ENCODE measurements at places on chromosomes 11 and 22. TPM values are rescaled to one million over a fixed set of nuclear protein-coding genes. Genes with fewer than 3 reads are reported as not detected.

DNA sequence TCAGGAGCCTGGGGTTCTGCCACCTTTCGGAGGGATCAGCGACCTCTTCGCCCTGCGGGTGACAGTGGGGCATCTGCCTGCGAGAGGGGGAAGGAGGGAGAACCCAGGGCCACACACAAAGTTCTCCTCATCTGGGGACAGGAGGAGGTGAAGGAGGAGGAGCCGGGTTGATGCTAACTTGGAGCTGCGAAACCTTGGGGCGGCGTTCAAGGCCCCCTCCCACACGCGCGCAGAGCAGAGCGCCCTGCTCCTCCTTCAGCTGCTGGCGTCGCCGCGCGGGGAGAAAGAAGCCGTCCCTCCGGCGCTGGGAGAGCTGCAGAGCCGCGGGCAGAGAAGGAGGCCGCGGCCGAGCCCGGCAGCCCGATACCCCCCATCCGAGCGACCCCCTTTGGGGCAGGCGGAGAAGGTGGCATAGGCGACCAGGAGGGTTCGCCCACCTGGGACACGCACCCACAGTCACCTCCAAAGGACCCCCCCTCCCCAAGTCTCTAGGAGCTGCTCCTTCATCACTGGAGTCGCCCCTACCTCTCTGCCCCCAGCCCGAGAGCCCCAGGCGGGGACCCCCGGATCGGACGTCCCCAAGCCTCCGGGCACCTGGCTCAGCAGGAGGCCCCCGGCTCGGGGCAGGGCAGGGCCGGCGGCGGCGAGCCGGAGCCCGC lies at the start of gene RASD2:
RASD2 (plus strand) TSS at position 237 of the 659 bp plus-strand sequence. CDS start 5,979 bp downstream, outside the sequence.
- DNase-seq, result no peak

- peak; percentile 62 for DNase-seq
Measured at GRCh38 chr22:28855355-28856094, 27.8 kb upstream of the ZNRF3 start.

DNA sequence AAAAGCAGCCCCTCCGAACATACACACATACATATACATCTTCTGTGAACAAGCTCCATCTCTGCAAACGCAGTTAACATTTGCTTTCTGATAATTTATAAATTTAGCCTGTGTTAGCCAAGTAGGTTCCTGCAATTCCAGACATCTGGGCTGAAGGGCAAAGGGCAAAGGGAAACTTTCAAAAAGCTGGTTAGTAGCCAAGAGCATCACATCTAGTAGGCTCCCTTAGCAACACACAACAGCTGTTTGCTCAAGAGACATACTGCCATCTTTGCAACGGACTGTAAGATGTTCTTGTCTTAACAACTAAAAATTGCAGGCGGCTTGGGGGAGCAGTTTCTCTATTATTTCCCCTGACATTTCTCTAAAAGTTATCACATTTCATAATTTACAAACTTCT lies 134.9 kb downstream of the RBFOX2 start:
- no peak for DNase-seq

DNA sequence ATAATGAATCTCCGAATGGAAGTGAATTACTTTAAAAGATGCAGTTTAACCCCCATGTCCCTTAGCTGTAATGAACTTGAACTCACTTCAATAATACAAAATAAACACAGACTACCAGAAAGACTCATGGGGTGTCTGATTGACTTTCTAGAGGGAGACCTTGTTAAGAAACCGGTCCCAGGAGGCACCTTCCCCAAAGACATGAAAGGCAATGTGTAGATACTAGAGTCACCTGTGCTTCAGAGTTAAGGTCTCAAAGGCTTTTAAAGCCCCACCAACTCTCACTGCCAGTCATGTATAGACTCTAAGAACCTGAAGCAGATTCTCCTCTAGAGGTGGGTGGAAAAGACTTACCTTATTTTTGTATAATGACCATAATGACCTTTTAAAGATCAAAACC lies at the start of gene OR8J1:
OR8J1 (plus strand) TSS at position 301 of the 400 bp plus-strand sequence. CDS start 5,956 bp downstream, outside the sequence.
- DNase-seq, result no peak

DNA sequence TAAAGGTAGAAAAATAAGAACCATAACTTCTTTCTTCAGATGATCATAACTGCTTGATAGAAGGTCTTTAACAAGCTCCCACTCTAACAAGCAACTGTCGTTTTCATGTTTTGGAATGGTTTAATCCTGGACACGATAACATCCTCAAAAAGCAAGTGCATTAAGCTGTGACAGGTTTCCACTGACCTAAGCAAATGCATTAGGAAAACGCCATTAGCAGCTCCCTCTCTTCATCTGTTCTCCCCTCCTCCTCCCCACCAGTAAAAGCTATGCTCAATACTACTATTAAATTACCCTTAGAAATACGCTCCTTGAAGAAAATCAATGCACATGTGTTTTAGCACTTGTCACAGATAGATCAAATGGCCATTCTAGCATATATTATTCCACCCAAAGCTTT lies 729.4 kb downstream of the OPCML start:
- DNase-seq, result no peak

DNA sequence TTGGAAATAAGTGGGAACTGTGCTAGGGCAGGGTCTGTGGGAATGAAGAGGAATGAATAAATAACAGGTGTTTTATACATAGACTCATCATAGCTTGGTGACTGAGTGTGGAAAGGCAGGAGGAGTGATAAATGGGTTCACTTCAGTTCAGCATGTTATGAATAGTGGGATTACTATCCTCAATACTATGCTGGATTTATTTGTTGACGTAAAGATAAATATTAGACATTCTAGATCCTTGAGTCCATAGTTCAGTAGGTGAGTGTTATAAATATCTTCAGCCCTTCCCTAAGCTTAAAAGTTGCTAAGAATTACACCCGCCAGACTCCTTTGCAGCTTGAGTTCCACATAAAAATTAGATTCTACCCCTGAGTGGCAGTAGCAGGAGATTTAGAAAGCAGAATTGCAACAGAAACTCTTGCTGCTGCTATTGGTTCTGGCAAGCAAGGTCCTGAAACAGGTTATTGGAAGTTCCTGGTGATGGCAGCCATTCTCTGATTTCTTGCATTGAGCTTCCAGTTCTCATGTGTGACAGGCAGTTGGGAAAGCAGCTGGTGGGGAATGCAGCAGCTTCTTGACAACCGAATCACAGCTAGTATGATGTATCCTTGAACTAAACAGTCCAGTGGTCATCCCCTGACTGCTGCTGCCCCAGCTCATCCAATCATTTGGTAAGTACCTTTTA lies 1558.9 kb downstream of the FAM181B start:
- DNase-seq, result no peak

- no peak for DNase-seq
Measured at GRCh38 chr11:115709297-115709696, 205.1 kb upstream of the CADM1 start.

DNA sequence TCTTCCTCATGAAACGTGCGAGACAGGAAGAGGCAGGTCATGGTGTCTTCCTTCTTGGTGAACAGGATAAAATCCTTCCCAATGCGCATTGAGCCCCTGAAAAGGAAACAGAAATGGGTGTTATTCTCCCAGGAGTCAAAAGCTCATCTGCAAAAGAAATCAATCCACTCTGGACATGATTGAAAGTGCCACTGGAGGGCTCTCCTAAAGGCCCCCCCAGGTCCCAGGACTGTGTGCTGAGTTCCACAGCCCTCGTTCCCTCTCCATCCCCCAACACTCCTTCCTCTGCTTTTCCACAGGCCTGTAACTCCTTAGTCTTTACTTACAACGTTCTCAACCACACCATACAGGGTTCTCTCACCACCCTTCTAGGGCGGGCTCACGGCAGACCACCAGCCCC lies 22.2 kb downstream of the MORC2 start:
- DNase-seq, result no peak

GRCh38 chr11:124499711-124500110 lies 43.7 kb downstream of the OR8B12 start:
- DNase-seq, result no peak

DNA sequence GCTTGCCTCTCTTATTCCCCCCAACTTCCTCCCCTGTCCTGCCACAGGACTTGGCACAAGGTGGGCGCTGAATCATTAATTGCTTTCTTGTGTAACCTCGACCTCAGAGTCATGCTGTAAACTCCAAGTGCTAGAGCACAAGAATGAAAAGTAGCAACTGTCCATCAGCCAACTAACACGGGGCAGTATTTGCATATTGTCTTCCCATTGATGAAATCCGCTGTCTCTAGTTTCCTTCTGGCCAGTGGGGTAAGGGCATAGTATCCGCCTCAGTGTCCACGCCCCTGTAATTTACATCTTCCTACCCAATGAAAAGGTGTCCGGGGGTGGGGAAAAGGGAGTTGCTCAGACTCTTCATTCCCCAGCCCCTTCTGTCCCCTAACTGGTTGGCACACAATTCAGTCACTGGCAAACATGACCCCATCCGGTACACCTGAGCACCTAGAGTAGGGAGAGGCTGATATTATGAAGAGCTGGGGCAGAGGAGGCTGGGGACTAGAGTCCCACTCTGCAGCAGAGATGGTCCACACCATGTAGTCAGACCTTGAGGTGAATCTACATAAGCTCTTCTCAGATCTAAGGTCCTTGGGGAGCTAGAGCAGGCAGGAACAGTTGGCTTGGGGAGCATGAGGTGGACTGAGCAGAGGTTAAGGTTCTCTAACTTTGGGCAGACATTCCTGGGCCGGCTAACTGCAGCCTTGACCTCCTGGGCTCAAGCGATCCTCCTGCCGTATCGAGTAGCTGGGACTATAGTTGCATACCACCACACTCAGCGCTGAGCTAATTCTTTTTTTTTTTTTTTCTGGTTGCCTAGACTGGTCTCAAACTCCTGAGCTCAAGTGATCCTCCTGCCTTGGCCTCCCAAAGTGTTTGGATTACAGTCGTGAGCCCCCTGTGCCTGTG lies 6.8 kb upstream of the GGA1 start:
- peak; percentile 64 for DNase-seq

- DNase-seq, result no peak
Measured at GRCh38 chr22:28410050-28410816, 269.4 kb downstream of the TTC28 start.

- no peak for DNase-seq
Measured at GRCh38 chr11:28887681-28888080, 779.5 kb downstream of the METTL15 start.

DNA sequence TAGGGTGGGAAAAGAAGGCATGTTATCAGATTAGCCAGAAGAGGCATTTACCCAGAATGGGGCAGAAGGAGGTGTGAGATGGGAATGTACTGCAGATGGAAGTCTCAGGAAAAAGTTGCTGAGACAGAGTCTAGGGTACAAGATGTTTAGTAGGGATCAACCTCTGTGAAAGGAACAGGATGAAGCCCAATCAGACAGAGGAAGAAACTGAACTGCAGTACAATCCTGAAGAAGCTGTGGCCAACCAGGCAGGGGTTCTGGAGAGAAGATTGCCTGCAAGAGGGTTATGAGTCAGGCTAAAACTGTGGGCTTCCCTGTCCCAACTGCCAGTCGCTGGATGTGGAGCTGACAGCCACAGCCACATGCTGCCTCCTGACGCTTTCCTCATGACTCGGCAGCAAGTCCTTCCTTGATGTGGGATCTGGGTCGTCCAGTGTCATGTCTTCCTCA lies 64.0 kb downstream of the CWC15 start:
- DNase-seq, result no peak

- DNase-seq, result no peak
Measured at GRCh38 chr22:19775496-19776325, 15.1 kb downstream of the TBX1 start.

DNA sequence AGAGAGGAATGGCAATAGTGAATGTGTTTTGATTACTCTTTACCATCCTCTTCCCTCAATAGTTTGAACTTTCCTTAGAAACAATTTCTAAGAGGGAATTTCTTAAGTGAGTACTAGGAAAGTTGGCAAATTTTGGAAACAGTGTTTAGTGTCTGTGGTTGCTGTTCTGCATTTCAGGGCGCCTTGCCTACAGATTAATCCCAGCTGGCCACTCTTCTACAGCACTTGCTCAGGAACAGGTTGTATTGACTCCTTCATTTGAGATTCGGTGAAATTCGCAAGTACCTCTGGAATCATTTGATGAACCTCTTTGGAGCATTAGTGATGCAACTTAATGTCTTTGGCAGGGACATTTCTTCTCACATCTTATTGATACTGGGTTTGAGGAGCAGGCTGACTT lies 28.3 kb downstream of the JAM3 start:
- no peak for DNase-seq

DNA sequence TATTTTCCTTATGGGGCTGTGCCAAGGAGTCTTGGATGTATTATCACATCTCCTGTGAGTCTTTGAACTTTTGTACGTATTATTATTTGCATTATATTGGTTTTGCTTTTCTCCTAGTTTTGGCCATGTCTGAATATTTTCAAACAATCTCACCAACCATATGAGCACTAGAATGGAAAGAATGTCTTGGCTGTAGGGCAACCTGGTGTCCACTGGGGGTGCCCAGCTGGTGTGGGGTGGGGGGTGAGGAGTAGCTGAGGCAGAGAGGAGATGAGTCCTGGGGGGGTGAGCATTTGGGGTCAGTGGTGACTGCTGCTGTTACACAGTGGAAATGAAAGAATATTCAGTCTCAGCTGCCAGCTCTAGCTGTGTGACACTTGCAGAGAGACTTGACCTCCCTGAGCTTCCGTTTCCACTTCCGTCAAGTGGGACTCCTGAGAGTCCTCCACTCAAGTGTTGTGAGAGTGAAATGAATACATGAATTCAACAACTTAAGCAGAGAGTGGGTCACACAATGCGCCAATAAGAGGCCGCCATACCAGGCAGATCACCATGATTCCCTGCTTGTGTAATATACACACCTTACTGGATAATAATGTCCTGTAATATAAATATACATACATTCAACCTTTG lies 12.7 kb upstream of the PVALB start:
- no peak for DNase-seq

- DNase-seq, result no peak
Measured at GRCh38 chr11:65777241-65777640, 3.5 kb downstream of the AP5B1 start.

DNA sequence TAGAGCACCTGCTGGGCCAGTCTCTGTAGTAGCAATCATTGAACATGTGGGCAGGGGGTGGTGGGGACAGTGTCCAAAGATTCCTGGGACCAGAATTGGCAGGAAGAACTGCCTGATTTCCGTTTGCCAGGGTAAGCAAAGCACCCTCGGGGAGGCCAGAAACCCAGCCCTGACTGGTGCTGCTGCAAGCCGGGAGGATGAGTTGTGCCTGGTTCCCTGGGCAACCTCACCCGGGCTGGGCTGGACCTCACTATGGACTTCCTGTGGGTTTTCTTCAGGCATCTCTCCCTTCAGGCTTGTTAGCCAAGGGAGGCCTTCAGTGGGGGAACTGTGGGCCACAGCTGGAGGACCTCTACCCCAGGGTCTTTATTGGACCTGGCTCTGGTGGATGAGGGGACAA lies 8.0 kb upstream of the POU2F3 start:
- no peak for DNase-seq

- DNase-seq, result no peak
Measured at GRCh38 chr11:92775003-92775676, 194.3 kb upstream of the MTNR1B start.

The ABCC8 gene
- total RNA-seq, result 15.4 TPM

The ZNF215 gene
- 19.8 TPM for total RNA-seq

The GAL gene
- total RNA-seq, result 1.2 TPM

The OTOG gene
- 0.09 TPM for total RNA-seq

The TPBGL gene
- total RNA-seq, result not detected

The TIMM8B gene
- total RNA-seq, result 30.5 TPM

The SYCE3 gene
- total RNA-seq, result not detected

The CARD18 gene
- total RNA-seq, result not detected

The CHRM1 gene
- 0.76 TPM for total RNA-seq

The CNTN5 gene
- not detected for total RNA-seq

The OR10D3 gene
- not detected for total RNA-seq

The ANO5 gene
- total RNA-seq, result 5.7 TPM

The OR4A16 gene
- not detected for total RNA-seq

The C11orf16 gene
- not detected for total RNA-seq

The C11orf87 gene
- not detected for total RNA-seq

The SUSD2 gene
- total RNA-seq, result 332 TPM

The NOL12 gene
- 61.7 TPM for total RNA-seq

The PHRF1 gene
- total RNA-seq, result 48.4 TPM

The BAIAP2L2 gene
- total RNA-seq, result 359 TPM

The CARD16 gene
- 36.3 TPM for total RNA-seq
